ENCODE measurements at places on chromosomes 4 and X. TPM values are rescaled to one million over a fixed set of nuclear protein-coding genes. Genes with fewer than 3 reads are reported as not detected.

The STS gene
- 0.95 TPM for total RNA-seq

The FRMPD3 gene
- not detected for total RNA-seq

The SULT1E1 gene
- total RNA-seq: not detected

The F11 gene
- total RNA-seq: not detected

GRCh38 chr4:168220893-168221292 is 97.7 kb downstream of the DDX60 start:
- no peak for DNase-seq

- no peak for DNase-seq
Observed at GRCh38 chrX:124216396-124217115, 115.9 kb upstream of the TEX13D start.

- DNase-seq: no peak
Observed at GRCh38 chr4:184807797-184808712, 17.7 kb downstream of the ACSL1 start.

DNA sequence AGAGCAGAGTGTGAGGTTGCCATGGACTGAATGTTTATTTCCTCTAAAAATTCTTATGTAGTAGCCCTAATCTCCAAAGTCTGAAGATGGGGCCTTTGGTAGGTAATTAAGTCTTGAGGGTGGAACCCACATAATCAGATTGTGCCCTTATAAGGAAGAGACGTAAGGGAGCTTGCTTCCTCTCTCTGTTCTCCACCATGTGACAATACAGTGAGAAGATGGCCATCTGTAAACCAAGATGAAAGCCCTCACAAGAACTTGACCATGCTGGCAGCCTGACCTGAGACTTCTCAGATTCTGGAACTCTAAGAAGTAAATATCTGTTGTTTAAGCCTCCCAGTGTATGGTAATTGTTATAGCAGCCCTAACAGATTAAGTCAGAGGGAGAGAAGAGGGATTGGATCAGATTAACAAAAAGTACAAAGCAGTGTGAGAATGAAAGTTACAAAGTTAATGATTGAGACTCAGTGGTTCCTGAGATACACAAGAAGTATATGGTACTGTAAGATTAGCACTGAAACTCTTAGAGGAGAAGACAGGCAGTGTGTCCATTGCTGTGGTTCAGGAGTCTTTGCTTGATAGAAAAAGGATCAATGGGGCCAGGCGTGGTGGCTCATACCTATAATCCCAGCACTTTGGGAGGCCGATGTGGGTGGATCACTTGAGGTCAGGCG is 82.5 kb upstream of the GC start:
- no peak for DNase-seq

- DNase-seq: no peak
Observed at GRCh38 chrX:11678158-11678557, 12.4 kb upstream of the ARHGAP6 start.

All from G401 (cell line).